Left forelimb (tissue), 1 donor: ENCODE measurements at places on chromosomes 16 and 17.

DNA sequence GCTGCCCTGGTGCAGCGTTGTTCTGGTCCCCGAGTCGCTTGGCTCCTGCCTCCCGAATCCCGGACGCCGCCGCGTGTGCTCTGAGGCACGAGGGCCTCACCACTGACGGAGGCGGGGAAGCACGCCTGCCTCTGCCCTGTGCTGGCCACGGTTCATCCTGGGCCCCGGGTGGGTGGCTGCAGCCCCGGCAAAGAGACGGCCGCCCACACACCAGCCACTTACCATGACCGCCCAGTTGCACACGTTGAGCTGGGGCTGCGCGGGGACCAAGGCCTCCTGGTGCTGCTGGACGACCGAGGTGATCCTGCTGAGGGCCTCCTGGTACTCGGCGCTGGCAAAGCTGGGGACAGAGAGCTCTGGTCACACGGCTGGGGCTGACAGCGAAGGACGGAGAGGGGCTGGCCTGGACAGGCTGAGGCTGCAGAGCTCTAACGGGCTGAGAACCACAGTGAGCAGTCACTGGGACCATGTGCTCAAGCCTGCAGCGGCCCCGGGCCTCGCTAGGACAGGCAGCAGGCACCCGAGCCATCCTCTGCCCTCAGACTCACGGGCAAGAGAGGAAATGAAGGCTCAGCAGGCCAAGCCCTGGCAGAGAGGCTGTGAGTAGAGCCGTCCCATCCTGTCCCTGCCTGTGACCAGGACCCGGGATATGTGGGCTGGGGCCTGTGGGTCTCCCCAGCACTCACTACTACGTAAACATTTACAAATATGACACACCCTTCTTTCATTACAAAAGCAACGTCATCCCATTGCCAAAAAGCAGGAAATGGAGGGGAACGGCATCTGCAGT lies 6.3 kb upstream of the APRT start:
- DNase-seq: no peak

DNA sequence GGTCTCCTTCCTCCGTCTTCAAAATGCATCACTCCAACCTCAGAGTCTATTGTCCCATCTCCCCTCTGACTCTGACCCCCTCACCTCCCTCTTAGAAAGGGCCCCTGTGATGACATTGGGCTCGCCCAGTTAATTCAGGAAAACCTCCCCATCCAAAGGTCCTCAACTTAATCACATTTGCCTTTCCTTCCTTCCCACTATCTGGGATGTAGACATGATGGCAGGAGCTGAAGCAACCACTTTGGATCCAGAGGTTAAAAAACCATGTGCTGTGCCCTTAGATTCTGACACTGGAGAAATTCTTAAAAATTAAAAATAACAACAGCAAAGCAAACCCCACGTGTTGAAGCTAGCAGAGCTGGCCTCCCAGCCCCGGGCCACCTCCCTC lies 80.2 kb downstream of the ZDHHC7 start:
- no peak for DNase-seq

DNA sequence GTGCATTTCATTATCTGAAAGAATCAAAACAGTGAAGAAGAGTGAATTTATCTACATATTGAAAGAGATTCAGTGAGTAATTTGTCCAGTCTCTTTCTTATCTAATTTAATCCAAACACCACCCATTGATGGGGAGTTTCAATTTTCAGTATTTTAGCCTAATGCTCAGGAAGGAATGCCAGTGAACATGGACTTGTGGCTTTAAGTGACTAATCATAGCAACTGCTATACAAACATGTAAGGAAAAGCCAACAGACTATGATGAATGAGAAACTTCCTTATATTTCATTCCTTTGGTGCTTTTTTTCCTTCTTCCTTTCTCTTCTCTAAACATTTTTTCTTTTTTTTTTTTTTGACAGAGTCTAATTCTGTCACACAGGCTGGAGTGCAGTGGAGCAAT lies 885.8 kb downstream of the KCNJ2 start:
- no peak for DNase-seq

- DNase-seq: no peak
Observed at GRCh38 chr16:75443298-75443697, 10.0 kb upstream of the CFDP1 start.

DNA sequence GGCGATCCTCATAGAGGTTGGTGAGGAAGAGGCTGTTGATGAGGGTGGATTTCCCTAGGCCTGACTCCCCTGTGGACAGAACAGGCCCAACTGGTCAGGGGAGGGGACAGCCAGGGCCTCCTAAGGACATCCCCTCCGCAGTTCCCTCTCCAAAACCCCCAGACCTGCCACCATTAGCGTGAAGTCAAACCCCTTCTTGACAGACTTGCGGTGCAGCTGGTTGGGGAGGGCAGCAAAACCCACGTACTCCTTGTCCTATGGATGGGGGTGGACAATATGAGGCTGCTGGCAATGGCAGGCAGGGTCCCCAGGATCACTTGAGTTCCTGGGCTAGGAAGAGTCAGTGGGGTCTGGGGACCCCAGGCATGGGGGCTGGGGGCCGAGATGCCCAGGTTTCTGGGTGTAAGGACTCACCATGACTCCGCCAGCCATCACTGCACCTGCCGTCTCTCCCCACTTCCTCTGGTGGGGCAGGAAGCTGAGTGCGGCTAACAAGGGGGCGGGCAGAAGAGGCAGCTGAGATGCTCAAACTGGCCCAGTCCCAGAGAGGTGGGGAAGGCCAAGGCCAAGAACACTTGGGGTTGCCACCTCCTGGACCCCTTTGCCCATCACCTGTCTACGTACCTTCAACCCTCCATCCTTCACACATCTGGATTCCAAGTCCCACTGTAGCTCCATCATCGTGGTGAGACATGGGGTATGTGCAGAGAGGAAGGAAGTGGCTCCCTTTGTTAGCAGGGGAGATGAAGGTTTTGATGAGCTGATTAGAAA lies at the start of gene SEPTIN1:
TSS of gene SEPTIN1 (minus strand) at position 451 of the 771 bp plus-strand sequence. CDS start at position 432, 19 bp downstream.
- no peak for DNase-seq

DNA sequence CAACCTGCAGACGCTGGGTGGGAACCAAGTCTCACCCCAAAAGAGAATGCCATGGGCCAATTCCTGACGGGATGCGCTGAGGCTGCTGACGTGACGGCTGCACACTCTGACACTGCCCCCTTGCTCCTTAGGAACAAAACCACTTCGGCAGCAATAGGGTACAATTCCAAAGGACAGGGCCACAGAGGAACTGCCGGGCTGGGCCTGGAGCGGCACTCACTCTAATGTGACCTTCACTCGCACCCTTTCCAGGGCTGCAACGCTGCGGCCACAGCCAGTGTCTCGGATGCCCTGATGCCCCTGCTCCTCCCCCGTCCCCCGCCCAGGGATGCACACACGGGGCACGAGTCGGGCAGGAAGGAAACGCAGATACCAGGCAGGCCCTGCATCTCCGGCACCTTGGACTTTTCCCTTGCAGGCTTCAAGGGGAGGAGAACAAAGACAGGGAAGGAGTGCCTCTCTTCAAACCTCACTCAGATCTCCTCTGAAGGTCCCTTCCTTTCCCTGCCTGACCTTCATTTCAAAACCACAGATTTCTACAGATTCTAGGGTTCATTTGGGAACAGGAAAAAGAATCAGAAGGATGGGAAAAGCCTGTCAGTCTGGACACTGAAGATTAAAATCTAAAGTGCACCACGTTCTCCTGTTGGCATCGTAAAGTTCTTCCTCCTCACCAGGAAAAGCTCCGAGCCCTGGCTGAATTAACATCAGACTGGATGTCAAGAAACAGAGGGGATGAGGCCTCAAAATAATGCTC lies 2.3 kb downstream of the PITPNA start:
- DNase-seq: no peak

- DNase-seq: no peak
Observed at GRCh38 chr16:8481810-8482209, 108.5 kb downstream of the TMEM114 start.

DNA sequence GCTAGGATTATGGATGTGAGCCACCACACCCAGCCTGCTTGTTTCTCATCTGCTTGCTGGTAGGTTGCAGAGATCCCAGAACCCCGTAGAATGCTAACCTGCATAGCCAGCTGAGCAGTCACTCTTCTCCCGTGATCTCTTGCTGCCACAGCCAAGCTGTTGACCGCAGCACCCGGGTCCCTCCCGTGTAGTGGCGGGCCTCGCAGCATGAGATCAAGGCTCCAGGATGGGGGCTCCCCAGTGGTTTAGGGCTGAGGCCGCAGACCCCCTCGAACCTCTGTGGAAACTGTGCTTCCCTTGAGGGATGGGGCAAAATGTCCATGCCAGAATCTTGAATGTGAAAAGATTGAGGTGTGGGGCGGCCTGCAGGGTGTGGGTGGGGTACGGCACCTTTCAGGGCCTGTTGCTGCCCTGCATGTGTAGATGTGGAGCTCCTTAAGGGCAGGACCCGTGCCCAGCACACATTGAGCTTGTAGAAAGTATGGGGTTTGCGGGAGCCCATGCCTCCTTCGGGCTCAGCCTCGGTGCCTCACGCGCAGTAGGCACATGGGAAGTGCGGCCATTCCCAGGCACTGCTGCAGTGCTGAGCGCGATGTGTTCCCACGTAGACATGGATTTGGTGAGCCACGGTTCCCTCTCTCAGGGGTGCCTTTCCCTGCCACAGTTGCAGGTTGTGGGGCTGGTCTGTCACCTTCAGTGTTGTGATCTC lies 99.9 kb downstream of the BANP start:
- no peak for DNase-seq

DNA sequence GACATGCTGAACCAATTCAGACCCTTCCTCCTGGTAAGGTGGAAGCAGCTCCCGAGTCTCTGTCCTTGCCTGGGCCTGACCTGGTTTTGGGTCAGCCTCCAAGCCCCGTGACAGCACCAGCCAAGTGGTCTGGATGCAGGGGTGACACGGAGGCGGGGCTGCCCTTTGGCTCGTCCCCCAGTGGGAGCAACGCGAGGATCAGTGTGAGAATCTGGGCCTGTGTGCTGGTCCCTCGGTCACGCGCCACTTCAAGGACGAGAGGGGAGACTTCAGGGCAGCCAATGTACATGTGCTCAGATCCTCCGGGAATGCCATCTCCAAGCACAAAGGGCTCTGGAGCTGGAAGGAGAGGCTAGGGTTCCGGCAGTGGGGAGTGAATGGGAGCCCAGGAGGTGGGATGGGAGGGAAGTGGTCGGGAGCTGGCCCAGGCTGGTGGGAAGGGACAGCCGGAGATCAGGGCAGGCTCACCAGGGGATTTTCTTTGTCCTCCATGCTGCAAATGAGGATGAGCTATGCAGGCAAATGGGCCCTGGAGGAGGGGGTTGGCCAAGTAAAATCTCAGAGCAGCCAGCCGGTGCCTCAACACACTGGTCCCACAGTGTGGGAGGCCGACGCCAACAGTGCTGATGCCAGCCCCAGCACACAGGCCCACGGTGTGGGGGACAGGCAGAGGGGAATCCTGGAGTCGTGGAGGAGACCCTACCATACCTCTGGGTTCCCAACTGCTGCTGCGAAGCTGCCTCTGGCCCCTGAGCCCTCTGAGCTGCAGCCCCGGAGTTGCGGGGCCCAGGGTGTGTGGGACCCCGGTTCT lies 4.2 kb upstream of the NDRG4 start:
- no peak for DNase-seq

GRCh38 chr16:67022531-67023214 lies 6.3 kb upstream of the CBFB start:
- DNase-seq: no peak

- no peak for DNase-seq
Observed at GRCh38 chr17:40539711-40540411, 25.4 kb downstream of the CCR7 start.

DNA sequence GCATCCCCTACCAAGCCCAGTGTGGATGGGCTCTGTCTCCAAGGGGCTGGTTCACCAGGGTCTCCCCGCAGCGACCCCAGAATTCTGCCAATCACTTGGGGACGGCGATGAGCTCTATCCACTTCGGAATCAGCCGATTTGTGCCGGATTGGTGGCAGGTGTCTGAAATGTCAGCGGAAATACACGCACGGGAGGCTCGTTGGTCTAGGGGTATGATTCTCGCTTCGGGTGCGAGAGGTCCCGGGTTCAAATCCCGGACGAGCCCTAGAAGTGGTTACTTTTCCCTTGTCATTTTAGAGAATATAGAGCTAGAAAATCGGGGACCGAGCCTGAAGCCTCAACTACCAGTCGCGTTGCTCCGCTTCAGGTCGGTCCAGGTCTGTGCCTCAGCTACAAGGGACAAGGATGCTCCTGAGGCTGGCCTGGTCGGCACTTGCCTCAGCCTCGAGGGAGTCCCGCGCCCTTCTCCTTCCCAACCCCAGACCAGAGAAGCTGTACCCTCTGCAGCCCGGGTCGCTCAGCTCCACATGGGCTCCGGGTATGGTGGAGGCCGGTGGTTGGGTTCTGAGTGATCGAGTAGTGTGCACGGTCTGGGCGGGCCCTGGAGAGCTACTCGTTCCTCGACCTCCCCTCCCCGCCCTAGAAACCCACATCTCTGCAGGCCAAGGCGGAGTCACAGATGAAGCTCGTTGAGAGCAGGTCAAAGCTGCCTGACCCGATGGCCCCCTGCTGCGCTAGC lies 16.0 kb upstream of the OR1F1 start:
- no peak for DNase-seq

DNA sequence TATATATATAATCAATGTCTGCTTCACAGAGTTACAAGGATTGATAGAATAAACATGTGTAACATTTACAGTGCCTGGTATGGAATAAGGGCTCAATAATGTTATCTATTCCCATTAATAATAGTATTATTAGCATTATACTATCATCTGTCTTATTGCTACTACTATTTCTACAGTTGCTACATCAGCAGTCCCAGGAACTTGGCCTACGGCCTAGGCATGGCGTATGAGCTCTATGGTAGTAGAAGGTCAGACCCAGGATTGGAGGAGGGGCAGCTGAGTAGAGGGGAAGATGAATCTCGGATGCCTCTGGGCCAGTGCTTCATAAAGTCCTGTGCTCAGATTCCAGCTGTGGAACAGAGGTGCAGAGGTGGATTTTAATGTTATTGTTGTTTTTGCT lies 146.3 kb upstream of the TBX2 start:
- no peak for DNase-seq

DNA sequence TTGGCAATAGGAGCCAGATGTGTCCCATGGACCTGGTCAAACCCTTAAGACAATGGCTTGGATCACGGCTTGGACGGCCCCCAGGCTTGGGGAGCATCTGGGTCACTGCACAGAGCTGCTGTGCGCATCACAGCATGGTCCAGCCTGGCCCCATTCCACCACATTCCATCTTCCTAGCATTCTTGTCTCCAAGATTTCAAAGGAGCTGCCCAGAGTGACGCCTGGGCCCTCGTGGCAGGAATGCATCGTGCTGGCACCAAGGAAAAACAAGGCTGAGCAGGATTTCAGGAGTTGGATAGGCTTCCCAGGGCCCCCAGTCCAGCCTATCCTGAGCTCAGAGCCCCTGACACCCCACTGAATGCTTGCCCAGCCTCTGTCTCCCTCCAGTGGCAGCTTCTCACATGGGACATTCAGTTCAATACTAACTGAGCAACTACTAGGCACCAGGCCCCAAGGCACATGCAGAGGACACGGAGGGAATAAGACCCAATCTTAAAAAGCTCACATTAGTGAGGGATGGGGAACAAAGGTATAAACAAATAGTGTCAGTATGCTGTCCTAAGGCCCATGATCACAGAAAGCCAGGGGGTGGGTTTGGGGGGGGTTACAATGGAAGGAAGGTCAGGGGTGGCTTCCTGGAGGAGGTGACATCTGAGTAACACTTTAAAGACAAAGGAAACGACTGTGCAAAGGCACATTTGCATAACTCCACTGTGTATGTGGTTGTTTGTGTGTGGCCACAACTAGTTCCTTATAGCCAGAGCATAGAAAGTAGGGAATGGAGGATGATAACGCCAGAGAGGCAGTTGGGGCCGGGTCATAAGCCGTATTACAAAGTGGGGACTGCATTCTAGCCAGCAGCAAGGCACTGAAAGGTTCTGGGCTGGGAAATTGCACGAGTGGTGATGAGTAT lies 34.1 kb downstream of the TK2 start:
- DNase-seq: peak; percentile 55
